ENCODE measurements at places on chromosomes 1 and 21.

DNA sequence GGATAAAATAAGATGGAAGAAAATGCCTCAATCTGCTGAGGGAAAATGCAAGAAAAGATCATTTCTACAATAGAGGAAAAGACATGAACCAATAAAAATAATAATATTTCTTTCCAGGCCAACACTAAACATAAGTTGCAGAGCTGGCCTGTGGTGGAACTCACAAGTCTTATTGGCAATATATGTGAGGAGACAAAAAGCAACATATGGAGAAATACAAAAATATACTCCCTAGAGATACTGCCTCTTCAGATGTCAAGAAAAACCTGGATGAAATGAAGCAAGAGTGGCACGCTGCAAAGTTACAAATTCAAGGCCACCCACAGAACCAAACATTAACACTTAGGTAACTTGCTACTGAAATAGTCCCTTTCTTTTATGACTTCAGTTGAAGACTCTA, 264.9 kb upstream of the FMN2 start:
- no peak for DNase-seq

GRCh38 chr1:55378582-55378981, 163.4 kb upstream of the USP24 start:
- DNase-seq = peak; percentile 8

GRCh38 chr1:180168786-180169639, 14.3 kb downstream of the QSOX1 start:
- no peak for DNase-seq

DNA sequence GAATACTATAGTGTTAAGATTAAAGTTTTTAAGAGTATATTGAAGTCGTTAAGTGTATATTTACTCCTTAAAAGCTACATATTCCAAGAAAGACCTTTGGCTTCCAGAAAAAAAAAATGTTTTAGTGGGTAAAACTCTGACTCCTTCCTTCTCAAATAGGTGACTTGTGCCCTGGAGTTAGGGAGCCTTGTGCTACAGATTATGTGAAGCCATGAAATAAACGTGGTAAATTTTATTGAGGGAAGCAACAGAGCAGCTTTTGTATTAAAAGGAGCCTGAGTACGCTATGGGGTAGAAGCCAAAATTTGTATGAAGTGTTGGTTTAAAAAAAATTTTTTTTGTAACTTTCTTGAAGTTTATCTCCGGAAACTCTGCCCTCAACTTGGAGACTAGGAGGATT, 994 bp downstream of the RO60 start:
- DNase-seq = no peak

GRCh38 chr1:160056648-160057169, 13.3 kb downstream of the KCNJ10 start:
- DNase-seq = no peak

DNA sequence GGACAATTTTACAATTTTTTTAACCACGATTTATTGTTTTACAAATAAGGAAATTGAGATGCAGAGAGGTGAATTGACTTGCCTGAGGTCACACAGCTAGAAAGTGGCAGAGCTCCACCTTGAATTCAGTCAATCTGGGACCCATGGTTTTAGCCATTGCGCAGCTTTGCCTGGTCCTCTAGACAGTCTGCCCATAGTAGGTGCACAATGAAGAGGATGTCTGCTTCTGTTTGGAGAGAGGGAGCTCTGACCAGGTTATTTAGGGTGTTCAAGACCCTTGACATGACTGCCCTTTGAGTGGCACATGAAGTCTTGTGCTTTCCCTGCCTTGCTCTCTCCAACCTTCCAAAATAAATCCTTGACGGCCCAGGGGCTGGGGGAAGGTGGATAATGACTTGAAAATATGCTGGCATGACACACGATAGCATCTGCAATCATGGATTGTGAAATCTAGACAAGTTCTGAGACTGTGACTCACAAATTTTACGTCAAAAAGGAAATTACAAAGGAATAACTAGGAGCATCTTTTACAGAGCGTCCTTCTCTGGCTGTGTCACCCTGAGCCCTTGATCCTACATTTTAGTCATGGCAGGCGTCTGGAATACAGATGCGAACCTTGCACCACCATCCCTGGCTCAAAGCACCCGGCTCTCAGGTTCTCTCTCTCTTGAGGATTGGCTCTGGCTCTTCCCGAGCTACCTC, 26.2 kb upstream of the ID3 start:
- no peak for DNase-seq

DNA sequence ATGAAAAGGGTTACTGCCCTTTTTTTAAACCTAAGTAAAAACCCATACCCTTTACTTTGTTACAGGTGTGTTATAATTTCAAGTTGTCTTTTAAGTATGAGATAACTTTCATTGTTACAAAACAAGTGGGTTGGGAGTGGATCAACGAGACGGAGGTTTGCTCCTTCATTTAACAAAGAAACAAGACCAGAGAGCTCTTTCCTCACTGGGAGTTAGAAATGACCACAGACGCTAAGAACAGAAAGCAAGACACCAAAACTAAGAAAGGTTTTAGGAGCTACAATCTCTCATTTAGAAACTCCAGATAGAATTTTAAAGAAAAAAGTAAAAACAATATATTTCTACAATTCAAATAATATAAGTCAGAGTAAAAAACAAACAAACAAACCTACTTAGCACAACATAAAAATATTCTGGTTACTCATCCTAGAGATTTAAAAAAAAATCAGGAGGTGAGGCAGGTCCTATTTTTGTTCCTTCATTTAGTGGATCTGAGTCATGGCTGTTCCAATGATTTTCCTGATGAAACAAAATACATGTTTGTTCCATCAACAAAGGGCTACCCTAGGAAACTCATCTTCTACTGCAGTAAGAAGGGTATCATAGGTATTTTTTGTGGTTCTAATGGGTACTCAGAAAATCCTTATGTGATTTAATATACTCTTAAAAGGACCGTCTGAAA, 33.0 kb downstream of the APP start:
- DNase-seq = no peak

- no peak for DNase-seq
Measured at GRCh38 chr1:60581455-60582220, 500.7 kb upstream of the NFIA start.

- no peak for DNase-seq
Measured at GRCh38 chr1:231411036-231411531, 11.0 kb downstream of the EGLN1 start.

GRCh38 chr21:44758141-44758561, 43.5 kb downstream of the UBE2G2 start:
- no peak for DNase-seq

DNA sequence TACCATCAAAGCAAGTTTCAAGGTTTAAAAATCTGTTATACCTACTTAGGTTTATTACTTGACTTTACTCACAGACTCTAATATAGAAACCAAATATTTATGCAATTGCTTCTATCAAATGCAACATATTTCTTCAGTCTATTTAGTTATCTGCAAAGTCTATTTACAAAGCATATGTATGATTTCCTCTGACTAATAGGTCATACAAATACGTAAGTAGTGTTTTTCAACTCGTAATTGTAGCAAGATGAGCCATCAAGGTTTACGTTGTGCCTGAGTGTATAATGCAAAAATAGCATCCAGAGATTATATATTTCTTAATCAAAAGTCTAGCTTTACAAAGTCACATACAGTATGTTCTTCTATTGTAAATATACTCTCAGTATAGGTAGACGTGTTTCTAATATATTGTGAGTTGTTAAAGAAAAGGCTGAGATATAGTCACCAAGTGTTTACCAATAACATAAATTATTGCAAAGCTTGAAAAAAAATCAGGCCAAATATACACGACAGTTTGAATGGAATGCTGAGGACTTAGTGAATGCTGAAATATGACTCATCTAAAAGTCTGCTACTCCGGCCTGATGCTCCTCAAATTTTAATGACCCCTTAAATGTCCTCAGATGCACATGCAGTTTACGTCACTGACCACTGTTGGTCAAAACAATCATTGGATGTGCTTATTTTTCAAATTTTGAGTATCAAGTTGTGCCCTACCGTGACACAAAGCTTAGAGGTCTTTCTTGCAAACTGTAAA, 48.4 kb downstream of the ADAMTS5 start:
- no peak for DNase-seq

GRCh38 chr1:182391362-182392049, at the start of gene GLUL:
GLUL (minus strand) TSS chr1:182391790; CDS start chr1:182388737, 3,053 bp downstream.
- DNase-seq = peak; percentile 36

DNA sequence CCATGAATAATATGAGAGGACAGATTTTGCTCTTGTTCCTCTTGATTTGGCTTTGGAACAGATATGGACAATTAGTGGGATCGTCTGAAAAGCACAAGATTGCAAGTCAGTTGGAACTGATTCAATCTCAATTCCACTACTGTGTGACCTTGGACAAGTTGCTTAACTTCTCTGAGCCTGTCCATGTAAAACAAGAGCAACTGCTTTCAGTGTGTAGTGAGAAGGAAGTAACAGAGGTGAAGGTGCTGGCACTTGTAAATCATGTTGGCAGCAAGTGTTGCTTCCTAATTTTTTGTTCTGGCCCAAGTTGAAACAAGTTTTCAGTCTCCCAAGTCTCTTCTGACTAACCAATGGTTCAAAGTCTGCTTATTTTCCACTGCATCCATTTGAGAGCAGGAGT, 15.3 kb downstream of the INKA2 start:
- no peak for DNase-seq

- DNase-seq = no peak
Measured at GRCh38 chr21:14306126-14306907, 76.6 kb downstream of the HSPA13 start.

DNA sequence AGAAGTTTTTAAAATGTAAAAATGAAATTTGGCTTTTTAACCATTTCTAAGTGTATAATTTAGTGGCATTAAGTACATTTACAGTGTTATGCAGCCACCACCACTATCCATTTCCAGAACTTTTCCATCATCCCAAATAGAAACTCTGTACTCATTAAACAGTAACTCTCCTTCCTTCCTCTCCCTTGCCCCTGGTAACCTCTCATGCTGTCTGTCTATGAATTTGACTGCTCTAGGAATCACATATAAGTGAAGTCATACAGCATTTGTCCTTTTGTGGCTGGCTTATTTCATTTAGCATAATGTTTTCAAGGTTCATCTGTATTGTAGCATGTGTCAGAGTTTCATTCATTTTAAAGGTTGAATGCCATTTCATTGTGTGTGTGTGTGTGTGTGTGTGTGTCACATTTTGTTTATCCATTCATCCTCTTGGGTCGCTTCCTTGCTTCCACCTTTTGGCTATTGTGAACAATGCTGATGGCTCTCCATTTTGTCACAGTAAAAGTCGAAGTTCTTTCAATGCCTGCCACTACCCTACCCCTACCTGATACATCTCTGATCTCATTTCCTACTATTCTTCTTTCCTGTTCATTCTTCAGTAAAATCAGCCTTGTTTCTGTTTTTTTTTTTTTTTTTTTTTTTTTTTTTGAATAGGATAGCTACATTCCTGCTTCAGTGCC, 45.3 kb downstream of the F3 start:
- DNase-seq = no peak

DNA sequence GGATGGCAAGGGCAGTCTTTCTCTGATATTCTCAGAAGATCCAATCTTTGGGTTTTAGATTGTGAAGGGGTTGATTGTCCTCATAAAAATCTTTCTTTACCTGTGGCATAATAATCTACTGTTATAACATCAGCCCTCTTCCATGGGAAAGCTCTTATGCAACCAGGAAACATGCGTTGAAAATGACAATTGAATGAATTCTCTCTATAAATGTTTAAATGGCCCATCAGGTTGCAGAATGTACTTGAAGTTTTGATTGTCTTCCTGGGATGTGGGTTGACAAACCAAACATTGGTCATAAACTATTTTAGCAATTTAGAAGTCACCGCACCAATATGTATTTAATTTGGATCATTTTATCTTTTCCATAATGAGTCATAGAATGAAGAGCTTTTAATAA, 31.7 kb upstream of the ITLN1 start:
- no peak for DNase-seq

GRCh38 chr1:184513966-184514365, 127.1 kb downstream of the C1orf21 start:
- DNase-seq = no peak

DNA sequence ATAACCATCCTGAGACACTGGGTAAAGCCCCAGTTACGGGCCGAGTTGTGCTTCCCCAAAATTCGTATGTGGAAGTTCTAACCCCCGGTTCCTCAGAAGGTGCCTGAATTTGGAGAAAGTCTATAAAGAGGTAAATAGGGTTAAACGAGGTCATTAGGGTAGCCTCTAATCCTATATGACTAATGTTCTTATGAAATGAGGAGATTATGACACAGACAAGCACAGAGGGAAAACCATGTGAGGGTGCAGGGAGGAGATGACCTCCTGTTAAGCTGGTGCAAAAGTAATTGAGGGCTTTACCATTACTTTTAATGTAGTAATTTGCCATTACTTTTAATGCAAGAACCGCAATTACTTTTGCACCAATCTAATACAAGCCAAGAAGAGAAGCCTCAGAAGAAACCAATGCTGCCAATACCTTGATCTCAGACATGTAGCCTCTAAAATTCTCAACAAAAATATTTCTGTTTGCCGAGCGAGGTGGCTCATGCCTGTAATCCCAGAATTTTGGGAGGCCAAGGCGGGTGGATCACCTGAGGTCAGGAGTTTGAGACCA, 260.8 kb downstream of the GPATCH2 start:
- DNase-seq = no peak

- DNase-seq = no peak
Measured at GRCh38 chr1:116224111-116224510, 112.9 kb downstream of the MAB21L3 start.

- DNase-seq = no peak
Measured at GRCh38 chr1:21680381-21680780, 11.2 kb upstream of the RAP1GAP start.

GRCh38 chr1:40849801-40850592, 12.2 kb downstream of the CITED4 start:
- DNase-seq = peak; percentile 61

DNA sequence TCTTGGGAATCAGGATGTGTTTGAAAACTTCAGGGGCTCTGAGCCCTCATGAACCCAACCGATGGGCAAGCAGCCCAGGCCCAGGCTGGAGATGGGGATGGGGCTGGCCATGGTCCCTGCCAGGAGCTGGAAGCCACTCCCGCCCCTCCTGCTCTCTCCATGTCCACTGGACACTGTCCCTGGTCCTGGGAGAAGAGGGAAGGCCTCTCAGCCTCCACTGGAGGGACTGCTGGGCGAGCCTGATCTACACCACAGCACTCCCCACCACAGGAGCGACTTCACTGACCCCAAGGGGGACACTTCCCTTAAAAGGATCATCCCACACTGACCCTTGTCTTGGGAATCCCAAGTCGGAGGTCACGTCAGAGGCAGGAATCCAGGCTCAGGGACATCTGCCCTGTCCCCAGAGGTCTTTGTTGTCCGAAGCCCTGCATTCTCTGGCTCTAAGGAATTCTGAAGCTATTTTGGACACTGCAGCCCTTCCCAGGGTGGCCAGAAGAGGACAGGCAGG, 16.9 kb upstream of the COL18A1 start:
- no peak for DNase-seq

- DNase-seq = no peak
Measured at GRCh38 chr1:198268784-198269645, 112.2 kb downstream of the NEK7 start.

- DNase-seq = no peak
Measured at GRCh38 chr1:113007706-113008364, 51.8 kb upstream of the SLC16A1 start.

DNA sequence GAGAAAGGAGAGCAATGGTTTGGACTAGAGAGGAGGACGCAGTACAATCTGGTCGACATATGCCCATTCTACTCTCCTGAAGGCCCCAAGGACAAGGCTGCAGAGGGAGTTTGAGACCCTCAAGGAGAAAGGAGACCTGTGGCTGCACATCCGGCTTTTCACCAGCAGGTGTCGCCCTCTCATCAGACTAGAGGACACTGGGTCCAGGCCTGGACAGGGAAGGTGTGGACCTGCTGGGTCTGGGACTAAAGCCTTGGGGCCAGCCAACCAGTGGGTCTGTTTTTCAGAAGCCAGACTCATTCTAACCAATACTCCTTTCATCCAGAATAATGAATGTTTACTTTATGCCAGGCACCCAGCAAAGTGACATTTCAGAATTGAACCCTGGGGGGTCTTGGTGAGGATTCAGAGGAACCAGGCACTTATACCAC, 5.0 kb downstream of the SRARP start:
- peak; percentile 66 for DNase-seq

Data from activated CD4-positive, alpha-beta T cell treated with anti-CD3 and anti-CD28 coated beads for 24 hours (primary cell).